ENCODE measurements at places on chromosomes 1 and 21.

- no peak for DNase-seq
Measured at GRCh38 chr1:115624859-115625258, 16.9 kb upstream of the VANGL1 start.

DNA sequence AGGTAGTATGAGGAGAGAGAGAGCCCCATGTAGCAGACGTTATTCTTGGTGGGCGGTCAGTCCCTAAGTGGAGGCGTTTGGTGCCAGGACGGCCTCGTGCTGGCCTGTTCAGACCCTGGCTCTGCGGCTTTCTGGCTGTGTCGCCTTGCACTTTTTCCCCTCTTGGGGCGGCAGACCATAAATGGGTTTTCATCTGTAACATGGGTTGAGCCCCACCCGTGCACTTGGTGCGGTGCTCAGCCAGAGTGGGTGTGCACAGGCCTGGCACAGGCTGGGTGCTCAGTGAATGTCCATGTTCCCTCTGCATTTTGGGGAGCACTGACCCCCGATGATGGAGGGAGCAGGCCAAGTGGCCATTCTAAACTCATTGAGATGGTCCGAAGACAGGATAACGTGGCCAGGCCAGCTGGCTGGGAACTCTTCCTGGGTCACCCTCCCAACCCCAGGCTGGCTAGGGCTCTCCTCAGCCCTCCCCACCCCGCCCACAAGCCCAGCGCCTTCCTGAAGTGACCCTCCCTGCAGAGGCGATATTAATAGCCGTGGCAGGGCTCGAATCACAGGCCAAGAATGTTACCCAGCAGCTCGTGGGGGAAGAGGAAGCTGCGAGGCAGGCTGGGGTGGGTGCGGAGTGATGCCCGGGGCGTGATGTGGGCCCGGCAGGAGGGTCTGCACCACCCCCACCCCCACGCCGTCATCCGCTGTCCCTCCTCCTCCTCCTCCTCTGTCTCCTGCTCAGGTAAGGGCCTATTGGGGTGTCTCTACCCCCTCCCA is 78.5 kb downstream of the ARHGEF10L start:
- no peak for DNase-seq

GRCh38 chr1:45686015-45686287 is 382 bp downstream of the GPBP1L1 start:
- DNase-seq: no peak

- DNase-seq: no peak
Measured at GRCh38 chr1:40770296-40771070, 13.1 kb upstream of the KCNQ4 start.
